Stimulated activated CD4-positive, alpha-beta T cell treated with anti-CD3 and anti-CD28 coated beads, Interleukin-15, amount 100 ng/mL, for 1 hour (primary cell): ENCODE measurements at places on chromosomes 4 and X.

DNA sequence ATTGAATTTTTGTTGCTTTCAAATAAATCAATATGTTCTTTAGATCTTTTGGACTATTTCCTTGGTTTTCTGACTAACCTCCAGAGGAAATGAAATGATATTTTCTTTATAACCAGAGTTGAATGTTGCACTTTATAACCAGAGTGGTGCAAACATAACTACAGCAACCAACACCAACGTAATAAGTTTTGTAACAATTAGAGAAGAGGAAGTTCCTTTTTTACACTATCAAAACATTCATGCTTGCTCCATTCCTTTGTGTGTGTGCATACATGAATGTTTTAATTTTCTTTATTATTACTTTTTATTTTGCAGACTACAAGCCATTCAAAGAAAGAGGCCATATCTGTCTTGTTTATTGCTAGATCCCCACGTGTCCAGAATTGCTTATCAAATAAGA is 193.0 kb upstream of the PPP3CA start:
- no peak for DNase-seq

GRCh38 chr4:66328803-66329574 is 658.7 kb upstream of the EPHA5 start:
- no peak for DNase-seq

DNA sequence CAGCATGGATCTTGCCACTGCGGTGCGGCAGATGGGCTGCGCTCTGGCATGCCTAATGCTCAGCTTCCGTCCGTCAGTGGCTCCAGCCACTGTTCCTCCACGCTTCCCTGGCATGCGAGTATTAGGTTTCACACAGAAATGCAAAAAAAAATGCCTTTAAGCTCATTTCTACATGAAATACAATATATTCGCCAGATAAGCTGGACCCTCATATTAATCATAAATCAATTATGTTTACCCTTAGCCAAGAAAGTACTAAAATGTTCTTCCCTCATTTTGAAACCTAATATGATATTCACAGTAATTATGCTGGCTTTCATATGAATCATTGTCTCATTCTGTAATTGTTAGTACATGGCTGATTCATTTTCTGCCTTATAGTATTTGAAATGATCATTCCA is 115.5 kb upstream of the FAM241A start:
- no peak for DNase-seq

GRCh38 chrX:68498044-68498507 is 775 bp upstream of the YIPF6 start:
- no peak for DNase-seq

DNA sequence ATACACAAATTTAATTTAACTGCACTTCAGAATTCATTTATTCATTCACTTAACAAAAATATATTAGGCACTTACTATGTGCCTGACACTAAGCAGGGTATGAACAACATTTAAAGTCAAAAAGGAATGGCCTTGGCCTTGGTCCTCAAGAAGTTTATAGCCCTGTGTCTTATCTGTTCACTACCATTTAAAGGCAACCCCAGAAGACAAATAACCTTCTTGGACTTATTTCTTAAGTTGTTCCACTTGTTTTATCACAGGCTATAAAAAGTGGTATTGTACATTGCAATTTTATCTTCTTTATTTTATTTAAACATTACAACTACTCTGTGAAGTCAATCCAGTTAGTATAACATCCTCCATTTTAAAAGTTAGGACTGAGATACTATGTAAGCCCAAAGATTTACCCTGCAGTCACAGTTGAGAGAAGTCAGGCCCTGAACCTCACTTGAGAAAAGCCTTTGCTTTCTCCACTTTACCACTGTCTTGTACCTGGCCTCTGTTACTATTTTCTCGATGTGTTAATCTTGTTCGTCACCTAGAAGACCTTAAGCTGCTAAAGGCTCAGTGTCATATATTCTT is 305.6 kb upstream of the DIPK2B start:
- no peak for DNase-seq

GRCh38 chr4:169975131-169975837 is 50.9 kb downstream of the MFAP3L start:
- no peak for DNase-seq
